ENCODE measurements at places on chromosomes 2 and 18.

GRCh38 chr18:31979714-31980113, 36.8 kb upstream of the TRAPPC8 start:
- H3K4me3 ChIP-seq, result no peak overlapping the region
- DNase-seq, result no peak
- no peaks in the 10 kb centered on the region for H3K27me3 ChIP-seq
- H3K4me1 ChIP-seq, result peaks cover 11% of the 10 kb centered on the region
- no peaks in the 10 kb centered on the region for H3K36me3 ChIP-seq

- peaks cover 8% of the 10 kb centered on the region for H3K4me1 ChIP-seq
- no peaks in the 10 kb centered on the region for H3K27me3 ChIP-seq
- H3K4me3 ChIP-seq, result no peak overlapping the region
- no peak for DNase-seq
Measured at GRCh38 chr2:218709908-218710307, 727 bp upstream of the TTLL4 start.

DNA sequence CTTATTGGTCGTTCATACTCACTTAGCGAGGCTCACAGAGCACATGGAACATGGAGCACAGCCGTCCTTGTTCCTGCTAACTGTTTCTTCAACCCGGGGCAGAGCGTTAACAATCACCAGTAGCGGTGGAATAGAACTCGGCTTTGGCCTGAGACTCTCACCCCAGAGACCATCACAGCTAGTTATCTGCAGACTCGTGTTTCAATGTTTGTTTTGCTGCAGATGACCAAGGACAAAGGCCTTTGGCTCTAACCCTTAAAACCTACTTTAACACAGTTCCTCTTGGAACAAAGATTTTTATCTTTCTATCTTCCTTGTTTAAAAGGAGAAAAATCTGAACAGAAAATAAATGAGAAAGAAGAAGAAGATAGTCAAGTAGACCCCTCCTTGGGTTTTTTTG, 320.2 kb upstream of the UBE2E3 start:
- H3K4me3 ChIP-seq, result no peak overlapping the region
- H3K27ac ChIP-seq, result no peak overlapping the region
- H3K36me3 ChIP-seq, result no peaks in the 10 kb centered on the region
- H3K4me1 ChIP-seq, result no peaks in the 10 kb centered on the region
- H3K27me3 ChIP-seq, result no peaks in the 10 kb centered on the region
- DNase-seq, result no peak

- H3K27me3 ChIP-seq, result no peaks in the 10 kb centered on the region
- H3K36me3 ChIP-seq, result no peaks in the 10 kb centered on the region
- H3K27ac ChIP-seq, result no peak overlapping the region
- no peaks in the 10 kb centered on the region for H3K4me1 ChIP-seq
- no peak for DNase-seq
- H3K4me3 ChIP-seq, result no peak overlapping the region
Measured at GRCh38 chr18:28757466-28758008, 580.6 kb upstream of the CDH2 start.

DNA sequence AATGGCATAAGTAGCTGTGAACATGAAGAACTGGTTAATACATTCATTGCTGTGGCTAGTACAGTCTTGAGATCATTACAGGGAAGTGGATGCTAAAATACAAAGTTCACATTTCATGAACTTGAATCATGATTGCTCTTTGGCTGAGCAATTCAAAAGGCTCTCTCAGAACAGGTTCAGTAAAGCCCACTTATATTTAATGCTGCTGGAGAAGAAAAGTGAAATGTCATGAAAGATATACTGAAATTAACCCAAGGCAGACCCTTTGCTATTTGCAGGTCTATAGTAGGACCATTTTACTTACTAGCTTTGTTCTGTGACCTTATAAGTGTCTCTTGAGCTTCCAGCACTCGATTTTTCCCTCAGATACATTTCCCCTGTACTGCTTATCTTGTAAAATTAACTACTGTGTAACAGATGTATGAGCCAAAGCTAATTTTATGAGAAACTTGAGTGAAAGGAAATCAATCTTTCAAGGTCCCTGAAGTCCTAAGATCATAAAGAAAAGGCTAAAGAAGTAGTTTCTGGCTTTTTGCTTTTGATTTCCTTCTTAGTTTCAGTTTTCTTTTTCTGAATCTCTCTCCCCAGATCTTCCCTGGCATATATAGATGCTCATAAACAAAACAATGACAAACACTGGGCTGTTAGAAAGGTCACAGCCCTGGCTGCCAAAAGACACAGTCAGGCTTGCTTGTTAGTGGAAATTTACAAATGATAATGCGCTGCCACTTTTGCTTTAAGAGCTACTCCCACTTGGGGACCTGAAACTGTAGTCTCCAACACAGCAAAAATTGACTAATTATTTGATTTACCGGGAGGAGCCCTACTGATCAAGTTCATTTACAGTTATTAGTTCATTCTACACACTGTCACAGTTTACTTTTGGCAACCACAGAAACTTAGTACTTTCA, 132.7 kb upstream of the XPO1 start:
- H3K36me3 ChIP-seq, result no peaks in the 10 kb centered on the region
- DNase-seq, result no peak
- H3K27me3 ChIP-seq, result no peaks in the 10 kb centered on the region
- H3K27ac ChIP-seq, result peak overlapping the region; percentile 52
- peaks cover 10% of the 10 kb centered on the region for H3K4me1 ChIP-seq

DNA sequence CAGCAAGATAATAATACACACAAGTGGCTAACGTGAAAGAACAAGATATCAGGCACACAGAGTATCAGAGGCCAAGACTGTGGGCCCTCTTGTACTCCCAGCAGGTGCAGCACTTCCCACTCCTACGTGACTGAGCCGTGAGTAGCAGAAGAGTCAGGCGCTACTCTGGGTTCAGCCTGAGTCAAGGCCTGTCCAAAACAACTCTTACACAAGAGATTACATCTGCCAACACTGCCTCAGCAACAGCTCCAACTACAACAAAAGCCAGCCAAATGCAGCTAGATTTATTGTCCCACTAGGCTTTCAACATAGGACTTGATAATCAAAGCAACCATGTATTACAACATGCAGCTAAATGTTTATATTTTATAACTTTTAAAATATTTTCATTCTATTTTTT, 56.2 kb downstream of the ITSN2 start:
- no peaks in the 10 kb centered on the region for H3K27me3 ChIP-seq
- no peak overlapping the region for H3K27ac ChIP-seq
- no peaks in the 10 kb centered on the region for H3K4me1 ChIP-seq
- H3K36me3 ChIP-seq, result peaks cover 71% of the 10 kb centered on the region

DNA sequence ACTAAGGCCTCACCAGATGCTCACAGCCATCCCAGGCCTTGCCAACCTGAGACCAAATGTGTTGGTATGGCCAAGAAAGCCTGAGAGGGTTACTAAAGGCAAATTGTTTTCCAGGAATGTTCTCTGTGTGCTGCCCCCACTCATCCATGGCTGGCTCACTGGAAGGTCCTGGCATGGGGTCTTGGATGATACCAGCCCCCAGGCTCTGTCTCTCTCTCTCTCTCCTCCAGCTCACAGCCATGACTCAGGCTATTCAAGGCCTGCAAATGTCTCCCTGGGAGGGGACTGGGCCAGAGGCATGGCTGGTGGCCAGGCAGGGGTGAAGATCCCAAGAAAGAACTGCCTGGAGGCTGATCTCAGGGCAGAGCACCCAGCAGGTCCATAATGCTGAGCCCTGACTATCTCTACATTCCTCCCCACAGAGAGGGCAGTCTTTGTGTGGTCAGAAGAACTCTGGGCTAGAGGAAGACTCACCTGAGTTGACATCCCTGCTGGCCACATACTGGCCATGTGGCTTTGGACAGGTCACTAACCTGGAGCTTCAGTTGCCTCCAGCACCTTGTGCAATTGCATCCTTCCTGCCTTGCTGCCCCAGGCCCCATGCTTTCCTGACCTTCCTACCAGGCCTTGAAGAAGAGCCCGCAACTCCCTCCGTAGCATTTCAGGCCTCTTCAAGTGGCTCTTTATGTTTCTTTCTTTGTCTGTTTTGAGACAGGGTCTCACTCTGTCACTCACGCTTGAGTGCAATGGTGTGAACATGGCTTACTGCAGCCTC, 150.4 kb downstream of the ZFP36L2 start:
- no peak for DNase-seq
- H3K36me3 ChIP-seq, result no peaks in the 10 kb centered on the region
- H3K27me3 ChIP-seq, result no peaks in the 10 kb centered on the region
- H3K4me3 ChIP-seq, result no peak overlapping the region
- H3K27ac ChIP-seq, result no peak overlapping the region

GRCh38 chr2:48107326-48107925, 201.1 kb upstream of the FBXO11 start:
- H3K27ac ChIP-seq, result no peak overlapping the region
- no peak overlapping the region for H3K4me3 ChIP-seq
- DNase-seq, result no peak
- H3K27me3 ChIP-seq, result no peaks in the 10 kb centered on the region
- H3K4me1 ChIP-seq, result peaks cover 3% of the 10 kb centered on the region

- H3K4me3 ChIP-seq, result no peak overlapping the region
- H3K27me3 ChIP-seq, result no peaks in the 10 kb centered on the region
- no peak overlapping the region for H3K27ac ChIP-seq
Measured at GRCh38 chr2:212141499-212141898, 397.1 kb downstream of the ERBB4 start.

GRCh38 chr2:170739048-170739447, 23.9 kb downstream of the SP5 start:
- no peaks in the 10 kb centered on the region for H3K36me3 ChIP-seq
- H3K27me3 ChIP-seq, result no peaks in the 10 kb centered on the region
- no peak overlapping the region for H3K4me3 ChIP-seq
- no peaks in the 10 kb centered on the region for H3K4me1 ChIP-seq
- no peak for DNase-seq
- H3K27ac ChIP-seq, result no peak overlapping the region
